Activated naive CD8-positive, alpha-beta T cell treated with anti-CD3 and anti-CD28 coated beads for 36 hours (primary cell): ENCODE measurements at places on chromosomes 1 and 21. TPM values are rescaled to one million over a fixed set of nuclear protein-coding genes. Genes with fewer than 3 reads are reported as not detected.

- DNase-seq, result no peak
Observed at GRCh38 chr1:247906504-247907047, 11.2 kb downstream of the OR2W3 start.

GRCh38 chr1:160781186-160781766, 14.7 kb upstream of the LY9 start:
- DNase-seq, result no peak

- no peak for DNase-seq
Observed at GRCh38 chr1:29412591-29412990, 176.3 kb downstream of the PTPRU start.

GRCh38 chr1:39310015-39310414, 105.5 kb downstream of the MACF1 start:
- no peak for DNase-seq

- DNase-seq, result no peak
Observed at GRCh38 chr1:3668148-3668547, 15.8 kb downstream of the TP73 start.

- DNase-seq, result no peak
Observed at GRCh38 chr1:107570768-107571167, 394.2 kb downstream of the VAV3 start.

- no peak for DNase-seq
Observed at GRCh38 chr1:21616372-21616771, 52.8 kb downstream of the RAP1GAP start.

GRCh38 chr1:145893306-145894055, 7.8 kb upstream of the ANKRD35 start:
- no peak for DNase-seq

DNA sequence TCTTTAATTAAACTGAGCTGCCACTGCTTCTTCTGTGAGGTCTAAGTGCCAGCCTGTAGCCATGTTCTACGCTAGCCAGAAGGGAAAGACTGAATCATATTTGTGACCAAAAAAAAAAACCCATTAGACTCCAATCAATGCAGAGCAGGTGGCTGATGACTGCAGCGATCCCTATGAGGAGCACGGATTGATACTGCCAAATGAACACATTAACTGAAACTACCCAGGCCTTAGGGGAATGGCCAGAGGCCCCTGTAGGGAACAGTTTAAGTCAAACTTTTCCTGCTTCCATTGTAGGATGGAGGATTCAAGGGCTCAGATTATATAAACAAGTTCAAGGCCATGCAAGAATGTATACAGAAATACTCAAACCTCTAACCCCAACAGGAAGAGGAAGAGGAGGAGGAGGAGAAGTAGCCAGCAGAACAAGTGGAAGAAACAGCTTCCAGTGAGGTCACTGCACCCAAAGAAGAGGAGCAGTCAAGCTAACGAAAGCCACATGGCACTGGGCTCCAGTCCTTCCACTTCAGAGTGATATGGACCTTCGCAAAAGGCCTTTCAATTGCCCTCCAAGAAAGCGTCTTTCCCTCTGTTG, 328.3 kb downstream of the SMYD3 start:
- no peak for DNase-seq

- DNase-seq, result no peak
Observed at GRCh38 chr1:92013923-92014322, 15.9 kb upstream of the EPHX4 start.

- DNase-seq, result no peak
Observed at GRCh38 chr1:196355206-196355786, 252.9 kb downstream of the KCNT2 start.

GRCh38 chr1:21543598-21543997, 34.4 kb downstream of the ALPL start:
- DNase-seq, result no peak

DNA sequence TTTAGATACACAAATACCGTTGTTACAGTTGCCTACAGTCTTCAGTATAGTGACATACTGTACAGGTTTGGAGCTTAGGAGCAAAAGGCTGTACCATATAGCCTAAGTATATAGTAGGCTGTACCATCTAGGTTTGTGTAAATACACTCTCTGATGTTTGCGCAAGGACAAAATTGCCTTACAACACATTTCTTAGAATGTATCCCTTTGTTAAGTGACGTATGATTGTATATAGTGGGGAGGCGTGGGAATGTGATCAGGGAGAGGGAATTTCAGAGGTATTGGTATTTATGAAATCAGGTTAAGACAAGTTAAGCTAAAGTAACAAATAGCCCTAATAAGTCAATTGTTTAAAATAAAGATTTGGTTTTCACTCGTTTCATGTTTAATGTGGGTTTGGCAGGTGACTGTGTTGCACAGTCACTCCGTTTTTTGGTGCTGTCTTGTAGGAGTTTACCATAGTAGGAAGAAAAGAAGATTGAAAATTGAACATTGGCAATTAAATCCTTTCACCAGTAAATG, 2.7 kb downstream of the GORAB start:
- DNase-seq, result no peak

DNA sequence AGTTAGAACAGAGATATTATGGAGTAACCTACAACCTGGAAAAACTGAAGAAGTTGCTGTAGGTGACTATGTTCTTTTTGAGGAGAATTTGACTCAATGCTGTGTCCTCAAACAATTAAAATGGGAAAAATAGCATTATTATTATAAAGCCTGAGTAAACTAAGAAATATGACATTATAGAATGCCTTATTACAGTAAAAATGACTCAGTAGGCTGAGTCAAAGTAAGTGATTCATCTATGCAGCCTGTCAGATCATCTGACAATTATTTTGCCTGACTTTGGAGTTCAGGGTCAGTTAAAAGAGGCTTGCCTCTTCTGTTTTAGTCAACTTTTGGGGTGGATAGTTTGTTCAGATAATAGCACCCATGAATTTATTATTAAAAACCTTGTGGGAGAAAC, 150.8 kb upstream of the PTGFR start:
- DNase-seq, result no peak

DNA sequence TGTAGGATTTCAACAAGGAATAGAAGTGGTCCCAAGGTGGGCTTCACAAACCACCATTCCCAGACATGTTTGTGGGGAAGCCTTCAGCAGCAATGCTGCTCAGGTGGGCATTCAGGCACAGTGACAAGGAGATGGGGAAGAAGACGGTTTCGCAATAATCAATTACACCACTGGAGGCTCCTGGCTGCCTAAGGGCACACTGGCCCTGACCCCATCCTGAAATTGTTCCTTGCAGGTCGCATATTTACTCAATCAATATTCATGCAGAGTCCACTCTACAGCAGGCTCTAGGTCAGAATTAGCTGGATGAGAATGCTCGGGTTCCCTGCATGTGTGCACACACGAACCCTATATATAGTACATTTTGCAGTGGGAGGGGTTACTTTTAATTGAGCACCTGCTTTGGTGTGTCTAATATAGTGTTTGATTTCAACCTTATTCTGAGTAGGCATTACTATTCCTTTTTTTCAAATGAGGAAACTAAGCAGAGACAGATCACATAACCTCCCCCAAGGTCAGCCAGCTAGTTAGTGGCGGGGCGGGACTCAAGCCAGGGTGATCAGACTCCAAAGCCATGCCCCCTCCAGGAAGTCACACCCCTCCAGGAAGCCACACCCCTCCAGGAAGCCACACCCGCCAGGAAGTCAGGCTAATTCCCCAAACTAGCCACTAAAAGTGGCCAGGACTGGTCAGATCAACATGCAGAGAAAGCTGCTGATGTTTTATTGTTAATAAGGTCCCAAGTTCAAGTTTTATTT, 106.5 kb downstream of the HLCS start:
- peak; percentile 27 for DNase-seq

GRCh38 chr1:201636097-201636496, 97.2 kb downstream of the NAV1 start:
- DNase-seq, result no peak

GRCh38 chr1:54324251-54325140, 81.7 kb downstream of the SSBP3 start:
- DNase-seq, result no peak

DNA sequence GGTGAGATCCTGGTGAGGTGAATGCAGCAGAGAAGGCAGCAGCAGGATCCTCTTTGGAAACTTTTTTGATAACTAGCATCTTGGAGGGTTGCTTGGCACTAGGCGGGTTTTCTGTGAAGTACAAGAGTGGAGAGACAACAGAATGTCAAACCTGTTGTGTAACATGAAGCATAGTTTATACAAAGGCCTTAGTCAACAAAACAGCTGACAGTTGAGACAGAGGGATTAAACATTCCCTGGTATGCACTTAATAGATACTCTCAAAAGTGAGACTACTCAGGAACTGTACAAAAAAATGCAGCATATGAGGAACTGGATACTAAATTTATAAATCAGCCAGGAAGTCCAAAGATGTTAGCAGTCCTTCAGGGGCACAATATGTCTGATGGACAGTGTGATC, 16.4 kb upstream of the CCDC17 start:
- DNase-seq, result no peak

- no peak for DNase-seq
Observed at GRCh38 chr21:29130270-29130969, at the start of gene MAP3K7CL. MAP3K7CL (plus strand) TSS chr21:29130644; CDS start chr21:29133345, 2,701 bp downstream.

GRCh38 chr1:209797978-209798639, 7.8 kb downstream of the IRF6 start:
- DNase-seq, result no peak

DNA sequence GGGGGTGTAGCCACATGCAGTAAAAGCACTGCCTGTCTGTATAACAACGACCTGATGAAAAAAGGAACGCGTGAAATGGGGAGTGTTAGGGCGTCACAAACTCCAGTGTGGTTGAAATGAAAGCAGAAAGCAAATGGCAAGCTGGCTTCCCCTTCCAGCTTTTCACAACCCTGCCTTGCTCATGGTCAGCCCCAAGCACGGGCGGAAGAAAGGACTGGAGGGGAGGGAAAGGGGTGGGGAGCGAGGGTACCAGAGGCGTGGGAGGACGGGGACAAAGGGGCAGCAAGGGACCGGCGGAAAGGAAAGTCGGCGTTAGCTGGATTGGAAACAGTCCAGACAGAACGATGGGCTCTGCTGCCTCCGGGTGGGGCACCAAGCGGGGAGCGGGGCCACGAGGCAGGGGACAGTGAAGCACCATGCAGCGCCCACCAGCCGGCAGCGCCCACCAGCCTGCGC, 9.6 kb downstream of the VPS26C start:
- DNase-seq, result peak; percentile 56

DNA sequence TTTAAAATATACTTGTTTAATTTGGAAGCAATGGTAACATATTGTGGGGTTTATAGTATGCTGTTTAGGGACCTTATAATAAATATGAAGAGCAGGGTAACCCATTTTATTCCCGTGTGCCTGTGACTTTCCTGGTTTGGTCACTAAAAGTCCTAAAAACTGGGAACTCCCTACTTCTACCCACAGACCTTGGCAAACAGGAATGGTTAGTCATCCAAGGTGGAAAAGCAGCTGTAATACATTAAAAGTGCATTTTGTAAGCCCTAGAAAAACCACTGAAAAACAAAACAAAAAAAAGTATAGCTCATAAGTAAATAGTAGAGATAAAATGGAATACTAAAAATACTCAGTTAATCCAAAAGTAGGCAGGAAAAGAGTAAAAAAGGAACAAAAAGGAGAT, 538.9 kb downstream of the LMO4 start:
- DNase-seq, result no peak

DNA sequence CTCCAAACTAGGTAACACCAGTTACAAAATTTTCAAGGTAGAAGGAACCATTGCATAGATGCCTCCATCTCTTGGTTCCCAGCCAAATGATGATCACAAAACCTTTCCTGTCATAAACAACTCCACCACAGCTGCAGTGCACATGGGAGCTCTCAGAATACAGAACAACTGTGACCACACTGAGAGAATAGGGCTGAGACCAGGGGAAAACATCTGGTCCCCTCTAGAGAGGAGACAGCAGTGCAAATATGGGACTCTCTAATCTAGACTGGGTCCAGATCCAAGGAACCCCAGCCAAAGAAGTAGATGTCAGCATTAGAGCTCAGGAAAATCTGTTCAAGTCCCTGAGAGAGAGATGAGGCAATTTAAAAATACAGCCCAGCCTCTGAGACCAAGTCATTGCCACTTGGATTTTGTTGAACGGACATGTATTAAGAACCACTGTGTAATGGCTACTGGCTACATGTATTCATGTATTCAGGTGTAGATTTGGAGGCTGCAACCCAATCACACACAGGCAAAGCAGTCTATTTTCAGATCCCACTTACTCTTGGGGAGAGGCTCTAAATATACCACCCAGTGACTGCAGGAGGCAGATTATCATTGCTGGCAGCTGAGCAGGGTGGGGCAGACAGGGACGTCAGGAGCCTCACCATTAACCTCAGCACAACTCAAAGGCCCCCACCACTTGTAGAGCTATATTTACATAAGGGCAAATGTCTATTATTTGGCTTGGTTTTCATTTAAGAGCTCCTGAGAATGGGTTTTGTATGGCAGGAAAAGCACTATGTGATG, 7.6 kb upstream of the RXRG start:
- no peak for DNase-seq

GRCh38 chr1:11736746-11737639, 1.1 kb downstream of the AGTRAP start:
- peak; percentile 61 for DNase-seq

- DNase-seq, result peak; percentile 74
Observed at GRCh38 chr1:153796786-153797659, 21.8 kb downstream of the SLC27A3 start.

- DNase-seq, result no peak
Observed at GRCh38 chr1:110007046-110007830, 22.7 kb downstream of the AHCYL1 start.

DNA sequence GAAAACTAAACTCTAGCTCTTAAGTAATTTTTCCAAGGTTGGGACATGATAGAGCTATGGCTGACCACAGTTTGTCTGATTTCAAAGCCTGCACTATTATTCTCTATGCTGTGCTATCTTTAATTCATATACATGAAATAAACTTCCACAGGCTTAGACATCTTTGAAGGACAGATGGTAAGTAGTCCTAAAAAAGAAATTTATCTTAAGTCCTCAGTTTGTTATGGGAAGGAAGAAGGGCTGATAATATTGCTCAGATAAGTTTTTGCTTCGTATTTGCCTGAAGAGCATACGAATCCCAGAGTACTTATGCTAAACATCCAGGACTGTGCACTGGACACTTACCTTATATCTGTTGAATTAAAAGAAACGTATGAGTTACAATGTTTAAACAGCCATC, 39.6 kb downstream of the VCAM1 start:
- no peak for DNase-seq

GRCh38 chr1:10113501-10113900, 80.7 kb downstream of the UBE4B start:
- no peak for DNase-seq

Gene MRPS6
- 107 TPM for total RNA-seq

Gene LRRIQ3
- 1.3 TPM for total RNA-seq

Gene ACTN2
- total RNA-seq, result 0.38 TPM

Gene CLEC20A
- not detected for total RNA-seq

Gene DCST2
- total RNA-seq, result 0.20 TPM

Gene LRIF1
- 14.6 TPM for total RNA-seq

Gene KANK4
- total RNA-seq, result not detected

Gene LEFTY2
- total RNA-seq, result not detected

Gene DDR2
- total RNA-seq, result 0.19 TPM

Gene LRRN2
- not detected for total RNA-seq
